ENCODE measurements at places on chromosomes 1 and 21.

DNA sequence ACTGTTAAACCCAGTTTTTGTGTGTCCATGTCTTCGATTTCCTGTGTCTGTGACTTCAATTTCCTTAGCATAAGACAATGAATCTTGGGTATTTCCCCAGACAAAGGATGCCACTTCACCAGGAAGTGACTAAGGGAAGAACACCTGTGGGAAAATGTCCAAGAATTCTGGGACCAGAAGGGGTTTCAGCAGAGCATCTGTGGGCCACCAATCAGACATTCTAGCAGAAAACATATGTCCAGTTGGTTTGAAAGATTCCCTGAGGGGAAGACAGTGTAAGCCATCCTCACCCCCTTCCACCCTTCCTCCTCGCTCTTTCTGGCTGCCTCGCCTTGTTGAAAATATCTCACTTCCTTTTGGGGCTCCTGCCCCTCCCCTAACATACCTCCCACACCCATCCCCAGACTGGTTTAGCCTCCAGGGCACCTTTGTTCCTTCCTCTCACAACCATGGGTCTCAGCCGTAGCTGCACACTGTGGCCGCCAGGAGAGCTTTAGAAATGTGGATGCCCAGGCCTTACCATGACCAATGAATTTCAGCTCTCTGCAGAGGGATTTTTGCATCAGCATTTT is 25.5 kb upstream of the IFNAR1 start:
- peak; percentile 48 for DNase-seq

DNA sequence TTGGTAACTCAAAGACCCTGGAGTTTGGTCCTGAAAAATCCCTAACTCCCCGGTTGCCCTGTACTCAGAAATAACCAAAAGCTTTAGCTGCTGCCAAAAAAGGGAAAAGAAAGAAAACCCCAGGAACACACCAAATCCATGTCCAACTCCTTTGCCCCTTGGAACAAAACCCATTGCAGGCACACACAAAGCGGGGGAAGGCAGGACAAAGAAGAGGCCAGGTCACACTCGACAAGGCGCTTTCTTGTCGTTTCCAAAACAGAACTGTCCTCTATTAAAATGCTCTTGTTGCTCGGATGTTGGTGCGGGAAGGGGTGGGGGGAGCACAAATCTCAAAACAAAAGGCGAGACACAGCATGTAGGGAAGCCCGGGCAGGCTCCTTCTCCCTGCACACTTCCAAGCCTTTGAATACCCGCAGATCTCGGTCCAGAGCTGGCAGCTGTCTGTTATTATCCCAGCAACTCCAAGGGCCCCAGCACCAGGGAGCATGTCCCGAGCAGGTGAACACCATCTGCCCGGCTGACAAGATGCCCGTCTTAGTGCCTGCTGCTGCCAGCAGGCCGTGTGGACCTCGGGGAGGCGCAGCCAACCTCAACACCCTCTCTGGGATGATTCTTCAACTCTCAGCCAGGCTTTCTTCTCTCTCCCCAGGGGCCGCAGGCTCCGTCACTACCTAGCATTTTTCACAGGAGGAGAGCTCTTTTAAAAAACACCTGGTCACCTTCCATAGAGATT is 96.4 kb downstream of the SSBP3 start:
- no peak for DNase-seq

DNA sequence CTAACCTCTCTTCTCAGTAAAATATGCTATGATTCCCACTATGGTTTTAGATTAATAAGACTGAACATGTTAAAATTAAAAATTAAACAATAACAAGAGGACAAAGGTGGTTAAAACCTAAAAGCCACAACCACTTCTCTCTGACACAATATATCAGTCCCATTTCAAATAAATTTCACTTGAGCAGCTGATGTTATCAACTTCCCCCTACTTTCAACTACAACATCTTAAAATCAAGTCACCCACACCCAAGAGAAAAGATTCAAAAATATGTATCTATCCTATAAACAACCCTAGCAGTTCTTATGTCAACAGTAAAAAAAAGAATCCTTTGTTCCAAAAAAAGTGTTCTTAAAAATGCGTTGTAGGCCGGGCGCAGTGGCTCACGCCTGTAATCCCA is 7.5 kb downstream of the PUM1 start:
- no peak for DNase-seq

GRCh38 chr21:42456457-42456856 is 39.6 kb downstream of the RSPH1 start:
- peak; percentile 67 for DNase-seq

DNA sequence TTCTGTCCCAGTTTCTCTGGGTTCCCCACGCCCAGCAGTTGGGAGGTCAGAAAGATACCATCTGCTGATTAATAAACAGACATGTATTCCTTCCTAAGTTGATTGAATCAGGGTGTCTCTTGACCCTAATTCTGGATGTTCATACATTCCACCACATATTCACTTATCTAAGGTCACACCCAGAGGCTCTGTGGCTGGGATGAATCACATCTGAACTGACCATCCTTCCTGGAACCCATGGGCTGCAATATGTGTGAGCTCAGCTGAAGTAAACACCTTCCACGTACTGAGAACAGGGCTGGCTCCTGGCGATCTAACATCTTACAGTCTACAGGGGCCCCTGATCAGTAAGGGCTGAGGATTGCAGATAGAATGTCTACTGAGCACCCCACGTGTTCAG is 20.5 kb upstream of the TRABD2B start:
- no peak for DNase-seq

DNA sequence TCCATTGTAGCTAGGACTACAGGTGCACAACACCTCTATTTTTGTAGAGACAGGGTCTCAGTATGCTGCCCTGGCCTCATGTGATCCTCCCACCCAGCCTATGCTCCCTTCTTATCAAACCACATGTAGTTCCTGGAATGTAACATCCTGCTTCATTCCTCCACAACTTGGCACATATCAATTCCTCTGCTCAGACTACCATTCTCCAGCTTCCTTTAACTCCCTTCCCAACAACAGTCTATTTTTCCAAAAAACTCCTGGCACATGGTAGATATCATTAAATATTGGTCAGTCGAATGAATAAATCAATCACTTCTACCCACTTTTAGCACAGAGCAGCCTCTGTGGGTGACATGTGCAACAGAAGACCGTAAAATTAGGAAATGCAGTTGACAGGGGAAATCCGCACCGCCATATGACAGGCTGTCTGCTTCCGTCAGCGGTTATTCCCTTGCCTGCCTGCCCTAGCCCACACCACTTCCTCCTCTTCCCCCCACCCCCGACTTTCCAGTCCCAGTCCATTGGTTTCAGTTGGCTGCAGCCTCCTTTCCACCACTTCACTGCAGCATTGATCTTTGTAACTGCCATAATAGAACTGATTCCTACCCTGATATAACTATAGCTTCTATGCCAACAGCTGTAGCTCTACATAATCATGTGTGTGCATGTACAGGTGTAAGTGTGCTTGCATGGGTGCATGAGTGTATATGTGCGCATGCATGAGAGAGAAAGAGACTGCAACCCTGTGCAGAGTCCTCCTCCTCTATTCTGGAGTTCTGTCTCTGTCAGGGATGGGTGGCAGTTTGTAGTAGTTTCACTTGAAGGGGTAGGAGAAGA is 6.8 kb upstream of the AKR1A1 start:
- peak; percentile 76 for DNase-seq

DNA sequence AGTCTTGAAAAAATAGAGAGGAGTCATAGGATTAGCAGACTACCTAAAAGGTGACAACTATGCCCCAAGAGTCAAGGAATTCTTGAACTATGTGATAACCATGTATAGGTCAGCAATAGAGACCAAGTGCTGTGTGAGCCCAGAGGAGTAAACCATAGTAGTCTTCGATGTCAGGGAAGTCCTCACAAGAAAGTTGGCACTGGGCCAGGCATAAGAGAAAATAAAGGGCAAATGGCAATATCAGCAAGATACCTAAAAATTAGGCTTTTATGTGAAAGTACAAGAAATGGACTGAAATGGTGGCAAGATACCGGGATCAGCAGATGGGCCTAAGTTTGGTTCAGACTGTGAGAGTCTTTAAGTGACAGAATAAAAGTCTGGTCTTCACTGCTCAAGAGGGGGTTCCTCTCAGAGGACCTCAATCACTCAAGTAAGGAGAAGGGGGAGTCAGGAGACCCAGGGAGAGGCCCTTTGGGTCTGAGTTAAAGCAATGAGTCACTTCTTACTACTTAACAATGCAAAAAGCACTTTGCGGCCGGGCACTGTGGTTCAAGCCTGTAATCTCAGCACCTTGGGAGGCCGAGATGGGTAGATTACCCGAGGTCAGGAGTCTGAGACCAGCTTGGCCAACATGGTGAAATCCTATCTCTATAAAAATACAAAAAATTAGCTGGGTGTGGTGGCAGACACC is 95.0 kb downstream of the TEX35 start:
- no peak for DNase-seq

DNA sequence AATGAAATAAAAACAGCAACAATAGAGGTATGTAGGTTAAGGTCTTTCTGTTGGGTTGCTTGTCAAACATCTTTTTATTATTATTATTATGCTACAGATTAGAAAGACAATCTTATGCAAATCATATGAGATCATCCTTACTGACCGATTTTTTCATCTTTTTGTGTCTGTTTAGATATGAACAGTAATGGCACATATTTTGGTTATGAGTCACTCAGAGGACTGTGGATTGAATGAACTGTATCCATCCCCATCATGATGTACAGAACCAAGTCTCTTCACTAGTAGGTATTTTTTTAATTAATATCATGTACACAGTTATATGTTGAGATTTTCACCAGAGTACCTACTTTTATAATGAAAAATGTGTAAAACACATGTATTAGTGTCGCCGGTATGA is 159.1 kb downstream of the CHRM3 start:
- DNase-seq: no peak

DNA sequence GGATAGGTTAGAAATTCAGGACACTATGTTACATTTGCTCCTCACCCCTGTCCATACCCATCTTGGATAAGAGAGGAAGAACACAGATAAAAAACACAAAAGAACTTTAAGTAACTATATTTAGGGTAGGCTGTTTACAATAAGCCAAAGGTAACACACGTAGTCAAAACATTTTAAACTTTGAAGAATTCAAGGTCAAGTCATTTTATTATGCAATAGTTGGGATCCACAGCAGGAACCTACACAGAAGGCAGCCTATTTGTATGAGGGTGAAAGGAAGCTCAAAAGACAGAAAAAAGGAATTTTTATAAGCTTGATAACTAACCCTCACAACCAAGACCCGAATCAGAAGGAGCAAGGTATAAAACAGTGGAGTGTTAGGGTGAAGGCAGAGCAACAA is 89.6 kb downstream of the ZSWIM5 start:
- DNase-seq: no peak

GRCh38 chr1:240522122-240522822 is 89.7 kb downstream of the GREM2 start:
- DNase-seq: no peak

DNA sequence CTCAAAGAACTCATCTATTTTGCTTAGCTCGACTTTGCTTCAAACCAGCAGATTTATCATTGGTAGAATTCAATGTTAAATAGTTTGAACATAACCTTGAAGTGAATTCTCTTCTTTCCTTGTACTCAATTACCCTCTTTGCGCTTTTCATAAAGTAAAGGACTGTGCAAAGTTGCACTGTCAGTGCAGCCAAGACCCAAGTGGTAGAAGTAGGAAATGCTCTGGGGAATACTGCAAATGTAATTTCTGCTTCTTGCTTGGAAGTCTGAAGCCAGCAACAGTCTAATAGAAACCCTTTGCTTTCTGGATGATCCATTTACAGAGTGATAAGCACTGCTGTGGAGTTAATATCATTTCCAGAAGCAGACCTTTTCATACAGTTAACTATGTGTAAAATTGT is 936.7 kb upstream of the TMPRSS15 start:
- no peak for DNase-seq

GRCh38 chr1:157269656-157270375 is 131.6 kb upstream of the ETV3 start:
- DNase-seq: no peak

- DNase-seq: no peak
Observed at GRCh38 chr1:178953034-178953433, 72.7 kb upstream of the FAM20B start.

- DNase-seq: no peak
Observed at GRCh38 chr1:1403653-1404052, 3.4 kb downstream of the MRPL20 start.

DNA sequence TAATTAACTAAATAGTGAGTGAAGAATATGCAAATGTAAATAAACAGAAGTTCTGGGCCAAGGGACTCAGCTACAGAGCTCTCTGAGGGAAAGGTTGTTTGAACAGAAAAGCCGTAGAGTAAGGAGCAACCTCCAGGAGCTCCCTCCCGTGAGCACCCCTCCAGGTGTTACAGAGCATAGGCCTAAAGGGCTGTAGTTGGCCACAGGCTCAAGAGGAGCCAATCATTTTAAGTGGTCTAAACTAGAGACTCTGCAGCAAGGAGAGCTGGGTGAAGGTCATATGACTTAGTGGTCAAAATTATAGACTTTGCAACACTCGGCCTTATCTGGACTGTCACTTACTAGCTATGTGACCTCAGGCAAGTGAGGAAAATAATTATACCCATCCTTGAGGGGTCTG is 19.1 kb upstream of the RXRG start:
- DNase-seq: no peak

- no peak for DNase-seq
Observed at GRCh38 chr1:224613486-224613885, 2.6 kb upstream of the CNIH3 start.

- DNase-seq: no peak
Observed at GRCh38 chr1:183379951-183380350, 38.2 kb downstream of the NMNAT2 start.

DNA sequence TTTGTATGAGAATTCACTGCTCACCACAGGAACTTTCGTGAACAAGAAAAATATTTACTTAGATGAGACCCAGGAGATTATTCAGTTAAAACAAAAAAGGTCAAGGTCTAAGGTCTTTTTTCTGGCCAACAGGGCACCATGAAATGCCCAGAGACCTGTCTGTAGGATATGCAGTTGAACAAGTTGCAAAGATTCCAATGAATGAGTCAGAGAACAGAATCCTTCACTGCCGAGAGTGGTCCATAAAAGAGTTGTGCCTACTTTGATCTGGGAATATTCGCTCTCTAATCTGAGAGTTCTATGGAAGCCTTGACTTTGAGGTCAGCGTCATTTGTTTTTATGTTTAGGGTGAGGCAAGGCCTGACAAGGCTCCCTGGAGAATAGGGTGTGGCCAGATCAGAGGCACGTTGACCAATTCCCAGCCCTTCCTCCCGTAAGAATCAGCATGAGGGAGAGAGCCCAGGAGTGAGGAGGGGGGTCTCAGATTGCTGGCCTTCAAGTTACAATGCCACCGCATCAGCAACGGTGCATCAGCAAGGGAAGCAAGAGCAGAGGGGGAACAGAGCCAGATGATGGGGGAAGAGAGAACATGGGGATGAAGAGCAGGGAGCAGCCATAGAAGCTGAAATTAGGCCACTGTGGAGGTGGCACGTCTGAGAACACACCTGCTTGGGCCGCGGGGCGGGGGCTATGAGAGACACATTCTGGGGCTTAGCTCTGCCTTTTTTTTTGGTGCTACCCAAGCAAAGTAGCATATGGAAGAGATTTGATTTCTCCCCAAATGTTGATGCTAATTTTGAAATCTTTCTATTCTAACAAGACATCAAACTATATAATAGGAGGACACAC is 206.4 kb upstream of the RAB4A start:
- no peak for DNase-seq

GRCh38 chr1:38612951-38613350 is 246.6 kb downstream of the RRAGC start:
- no peak for DNase-seq

Data from stimulated activated CD4-positive, alpha-beta T cell treated with anti-CD3 and anti-CD28 coated beads, Interleukin-4, amount 100 ng/mL, for 24 hours (primary cell).